ENCODE measurements at places on chromosomes 12 and 14.
A peak's percentile ranks its signal among the peaks of the same experiment; 100 is the strongest.

GRCh38 chr12:77855548-77855947, 24.9 kb downstream of the NAV3 start:
- DNase-seq = peak; percentile 7

DNA sequence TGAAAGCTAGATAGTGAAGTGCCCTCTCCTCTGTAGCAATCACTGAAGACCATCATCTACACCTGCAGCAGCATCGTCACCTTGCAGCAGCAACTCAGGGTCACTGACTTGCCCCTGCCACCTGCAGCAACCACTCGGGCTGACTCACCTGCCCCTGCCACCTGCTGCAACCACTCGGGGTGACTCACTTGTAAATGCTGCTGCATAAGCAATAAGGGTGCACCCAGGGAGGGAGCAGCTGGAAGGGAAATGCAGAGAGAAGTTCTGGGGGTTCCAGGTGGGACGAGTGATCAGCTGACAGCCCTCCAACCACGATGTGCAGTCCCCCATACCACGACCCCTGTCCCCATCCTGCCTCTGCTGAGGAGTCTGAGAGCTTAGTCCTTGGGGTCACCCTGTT, 357.1 kb upstream of the SFSWAP start:
- no peak for DNase-seq

- DNase-seq = no peak
Observed at GRCh38 chr12:132170637-132171292, 26.5 kb downstream of the NOC4L start.

- DNase-seq = no peak
Observed at GRCh38 chr12:105221583-105222283, 14.2 kb downstream of the APPL2 start.

GRCh38 chr12:2586156-2587038, 208.4 kb upstream of the FKBP4 start:
- no peak for DNase-seq

Measured in bronchial epithelial cell (primary cell).